ENCODE measurements at places on chromosomes 3 and 15.

DNA sequence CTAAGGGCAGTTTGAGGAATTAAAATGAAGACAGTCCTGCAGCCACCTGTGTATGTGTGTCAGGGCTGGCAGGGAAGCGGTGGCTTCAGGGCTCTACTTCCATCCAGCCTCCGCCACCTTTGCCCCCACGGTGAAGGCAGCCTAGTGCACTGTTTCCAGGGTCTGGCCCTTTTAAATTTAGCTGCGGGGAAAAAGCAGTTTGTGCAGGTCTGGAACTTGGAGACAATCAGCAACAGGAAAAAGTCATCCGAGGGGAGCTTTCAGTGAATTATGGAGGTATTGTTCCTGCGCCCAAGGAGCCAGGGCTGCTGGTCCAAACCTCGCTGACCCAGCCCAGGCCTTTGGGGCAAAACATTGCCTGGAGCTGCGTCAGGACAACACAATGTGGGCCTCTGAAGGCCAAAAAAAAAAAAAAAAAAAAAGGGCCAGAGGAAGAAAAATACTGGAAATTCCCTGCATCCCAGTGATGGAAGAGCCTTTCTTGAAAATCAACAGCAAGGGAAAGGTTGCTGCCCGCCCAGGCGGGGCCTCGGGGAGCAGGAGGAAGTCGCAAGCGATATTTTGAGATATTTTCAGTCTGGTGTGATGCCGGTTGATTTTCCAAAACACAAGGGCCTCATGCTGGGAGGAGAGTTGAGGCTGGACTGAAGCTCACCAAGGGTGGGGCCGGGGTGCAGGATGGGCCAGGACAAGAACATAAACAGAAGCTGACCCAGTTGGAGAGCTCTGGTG, 25.5 kb upstream of the FGD5 start:
- no peak for DNase-seq

- DNase-seq: no peak
Observed at GRCh38 chr3:18443665-18444594, 18.8 kb upstream of the SATB1 start.

GRCh38 chr3:39423436-39423970, 17.0 kb downstream of the RPSA start:
- DNase-seq: no peak

- DNase-seq: no peak
Observed at GRCh38 chr3:120642368-120642948, 39.6 kb downstream of the HGD start.

GRCh38 chr3:131526801-131527347, 24.1 kb upstream of the MRPL3 start:
- peak; percentile 30 for DNase-seq

GRCh38 chr3:53236112-53236841, 19.5 kb downstream of the TKT start:
- no peak for DNase-seq

GRCh38 chr3:74646094-74646493, 31.6 kb upstream of the CNTN3 start:
- no peak for DNase-seq

DNA sequence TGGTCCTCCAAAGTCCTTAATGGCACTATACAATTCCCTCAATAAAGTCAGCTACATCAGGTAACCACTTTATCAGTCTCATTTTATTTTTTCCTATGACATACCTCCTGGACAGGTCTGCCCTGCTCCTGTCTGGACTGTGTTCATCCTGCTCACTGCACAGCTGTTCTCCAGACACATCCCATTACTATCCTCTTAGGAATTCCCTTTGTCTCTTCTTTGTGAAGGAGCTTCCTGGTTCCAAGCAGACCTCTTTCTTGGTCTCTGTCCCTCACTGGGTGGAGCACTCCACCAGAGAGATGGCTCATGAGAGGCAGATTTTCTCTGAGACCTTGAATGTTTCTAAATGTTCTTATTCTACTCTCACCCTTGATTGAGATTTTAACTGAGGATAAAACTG, 60.1 kb downstream of the KY start:
- DNase-seq: no peak

- peak; percentile 10 for DNase-seq
Observed at GRCh38 chr3:42190701-42191442, 75.1 kb downstream of the CCK start.
